ENCODE measurements at places on chromosomes 4 and X. TPM values are rescaled to one million over a fixed set of nuclear protein-coding genes. Genes with fewer than 3 reads are reported as not detected.

The TRIML2 gene
- total RNA-seq: not detected

The PNMA3 gene
- total RNA-seq: not detected

The MCF2 gene
- total RNA-seq: not detected

The TMSB15C gene
- total RNA-seq: 3.3 TPM

The UGT2B11 gene
- total RNA-seq: not detected

The POF1B gene
- not detected for total RNA-seq

The GABRB1 gene
- total RNA-seq: 0.45 TPM

The DCAF12L2 gene
- not detected for total RNA-seq

The NAT8L gene
- under 0.01 TPM for total RNA-seq

The DDX60 gene
- total RNA-seq: 5.2 TPM

The ZNF81 gene
- 2.7 TPM for total RNA-seq

The METAP1 gene
- 49.1 TPM for total RNA-seq

The SLITRK4 gene
- total RNA-seq: 0.17 TPM

The ATP7A gene
- 5.5 TPM for total RNA-seq

The SHISA3 gene
- total RNA-seq: 2.7 TPM

The DAPP1 gene
- total RNA-seq: not detected

The SRPX2 gene
- 32.4 TPM for total RNA-seq

The ITM2A gene
- total RNA-seq: under 0.01 TPM

The ZNF185 gene
- 6.6 TPM for total RNA-seq

The P2RY10 gene
- total RNA-seq: not detected

The GPRASP3 gene
- 2.4 TPM for total RNA-seq

The CCSER1 gene
- total RNA-seq: not detected

The SYNPO2 gene
- total RNA-seq: 0.45 TPM

The GRIPAP1 gene
- total RNA-seq: 11.0 TPM

The H2BW2 gene
- not detected for total RNA-seq

The IL3RA gene
- total RNA-seq: not detected

The SUPT20HL2 gene
- not detected for total RNA-seq

The NLGN3 gene
- 1.2 TPM for total RNA-seq

The CXCL10 gene
- total RNA-seq: not detected

The CSN1S1 gene
- total RNA-seq: not detected

The TMSB15A gene
- 64.7 TPM for total RNA-seq

The CENPE gene
- total RNA-seq: 9.8 TPM

The LDOC1 gene
- 17.0 TPM for total RNA-seq

The MGAT4D gene
- total RNA-seq: not detected

The REPS2 gene
- total RNA-seq: 0.74 TPM

The MTNR1A gene
- total RNA-seq: not detected

The SPANXB1 gene
- not detected for total RNA-seq

The WDR45 gene
- total RNA-seq: 47.2 TPM

The HS6ST2 gene
- total RNA-seq: 1.5 TPM

The MAEA gene
- 71.2 TPM for total RNA-seq

The GASK1B gene
- 3.9 TPM for total RNA-seq

The NWD2 gene
- not detected for total RNA-seq

The HCCS gene
- 8.8 TPM for total RNA-seq

The SOWAHD gene
- total RNA-seq: 0.30 TPM

The BST1 gene
- 9.4 TPM for total RNA-seq

The MOSPD2 gene
- 11.3 TPM for total RNA-seq

The TRIM75 gene
- not detected for total RNA-seq

The PF4V1 gene
- total RNA-seq: not detected

The CTAG2 gene
- 2.7 TPM for total RNA-seq

The TSPAN7 gene
- 0.17 TPM for total RNA-seq

The MAGEA8 gene
- not detected for total RNA-seq

The CLGN gene
- total RNA-seq: 5.9 TPM

The PRSS12 gene
- total RNA-seq: 30.3 TPM

All from bronchus fibroblast of lung (primary cell).